NK-92 treated with Interleukin-12 subunit alpha and Interleukin-12 subunit beta, amount 100 ng/mL, for 24 hours (cell line): ENCODE measurements at places on chromosomes 2 and 18.

DNA sequence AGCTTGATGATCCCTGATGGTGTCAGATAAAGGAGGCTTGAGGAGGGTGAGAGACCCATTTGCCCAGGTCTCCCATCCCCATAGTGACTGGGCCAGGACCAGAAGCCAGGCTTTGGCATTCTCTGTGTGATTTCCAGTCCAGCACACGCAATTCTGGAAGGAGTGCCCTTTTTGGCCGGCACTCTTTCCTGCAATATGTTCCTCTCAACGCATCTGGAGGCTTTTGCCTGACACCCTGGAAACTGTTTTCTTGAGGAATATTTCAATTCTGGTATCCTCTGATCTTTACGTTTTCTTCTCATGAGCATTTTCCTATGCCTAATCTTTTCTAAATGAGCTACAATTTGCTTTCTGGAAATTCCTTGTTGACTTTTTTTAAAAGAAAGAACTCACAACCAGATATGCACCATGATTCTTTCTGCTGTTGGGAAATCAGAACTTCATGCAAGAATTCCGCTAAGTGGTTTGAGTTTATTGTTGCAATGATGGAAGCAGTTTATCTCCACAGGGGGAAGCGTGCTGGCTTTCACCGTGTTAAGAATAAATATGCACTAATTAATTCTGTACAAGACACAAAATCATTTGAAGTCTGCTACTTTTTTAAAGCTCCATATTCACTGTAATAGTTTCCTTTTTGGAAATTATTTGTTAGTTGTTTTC, 143.7 kb downstream of the NAPG start:
- no peak for DNase-seq

DNA sequence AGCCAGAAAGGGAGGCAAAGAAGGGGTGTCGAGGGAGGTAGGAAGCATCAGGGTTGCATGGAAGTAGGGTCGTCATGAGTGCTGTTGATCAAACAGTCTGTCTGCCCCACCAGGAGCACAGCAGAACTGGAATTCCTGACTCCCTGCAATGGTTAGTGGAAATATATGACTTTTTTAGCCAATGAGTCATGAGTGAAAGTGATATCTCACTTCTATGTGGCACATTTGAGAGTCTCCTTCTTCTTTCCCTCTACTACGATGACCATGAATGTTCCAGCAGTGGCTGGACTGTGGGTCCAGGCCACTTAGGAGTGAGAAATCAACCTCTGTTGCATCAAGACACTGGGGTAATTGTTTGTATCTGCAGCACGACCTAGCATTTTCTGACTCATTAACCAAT, 199.5 kb downstream of the TTC32 start:
- no peak for DNase-seq

DNA sequence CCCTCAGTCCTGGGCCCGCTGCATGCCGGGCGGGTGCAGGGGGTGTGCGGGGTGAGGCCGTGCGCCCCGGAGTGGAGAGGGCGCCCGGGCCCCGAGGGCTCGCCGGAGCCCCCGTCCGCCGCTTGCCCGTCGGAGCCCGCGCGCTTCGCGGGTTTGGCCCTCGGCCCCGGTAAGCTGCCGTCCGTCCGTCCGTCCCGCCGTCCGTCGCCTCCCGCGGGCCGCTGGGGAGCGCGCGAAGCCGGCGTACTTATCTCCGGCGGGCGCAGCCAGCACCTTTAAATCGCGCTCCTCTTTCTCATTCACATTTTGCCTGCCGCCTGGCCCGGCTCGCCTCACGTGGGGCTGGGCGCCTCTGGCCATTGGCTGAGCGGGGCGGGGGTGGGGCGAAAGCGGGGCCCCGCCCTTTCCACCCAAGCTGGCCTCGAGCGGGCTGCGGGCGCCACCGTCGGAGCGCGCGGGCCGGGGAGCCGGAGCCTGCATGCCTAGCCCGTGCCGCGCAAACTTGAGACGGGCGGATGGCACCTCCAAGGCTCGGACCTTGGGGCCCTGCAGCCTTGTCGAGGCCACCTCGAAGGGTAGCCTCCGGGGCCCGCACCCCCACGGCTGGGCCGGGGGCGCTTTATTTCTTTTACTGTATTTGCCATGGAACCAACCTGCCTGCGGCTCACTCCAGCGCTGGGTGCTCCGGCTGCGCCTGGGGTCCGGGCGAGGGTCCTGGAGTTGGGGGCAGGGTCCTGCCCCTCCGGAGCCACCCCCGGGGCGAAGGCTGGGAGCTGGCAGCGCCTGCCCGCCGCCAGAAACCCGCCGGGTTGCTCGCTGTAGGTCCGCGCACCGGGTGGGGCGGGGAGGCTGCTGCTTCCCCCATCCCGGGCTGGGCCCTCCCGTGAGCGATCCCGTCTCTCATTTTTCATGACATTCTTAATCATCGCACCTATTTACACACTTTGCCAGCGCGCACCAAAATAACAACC, at the start of gene GBX2:
Gene GBX2 (minus strand): TSS at position 277 of the 971 bp plus-strand sequence. CDS start 415 bp downstream, outside the sequence.
- DNase-seq, result no peak

DNA sequence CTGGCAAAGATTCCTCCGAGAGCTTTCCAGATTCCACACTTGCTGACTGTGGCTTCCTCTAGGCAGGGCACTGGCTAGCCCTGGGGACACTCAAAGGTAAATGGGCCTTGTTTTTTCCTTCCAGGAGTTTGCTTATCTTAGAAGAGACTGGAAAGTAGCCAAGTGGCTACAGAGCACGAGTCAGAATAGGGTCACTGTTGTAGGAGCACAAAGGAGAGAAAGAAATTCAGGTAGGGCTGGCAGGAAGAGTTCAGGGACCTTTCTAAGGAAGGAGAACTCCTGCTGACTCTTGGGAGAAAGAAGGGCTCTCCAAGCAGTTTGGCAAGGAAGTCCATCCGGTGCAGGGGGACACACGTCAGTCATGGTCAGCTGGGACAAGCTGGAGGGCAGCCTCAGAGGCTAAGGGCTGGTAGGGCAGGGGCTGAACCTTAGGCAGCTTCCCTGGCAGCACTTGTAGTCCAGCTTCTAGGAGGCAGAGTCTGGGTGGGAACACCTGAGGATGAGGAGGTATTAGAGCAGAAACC, 39.5 kb downstream of the NIFK start:
- DNase-seq, result no peak

GRCh38 chr2:133431289-133431688, 137.0 kb downstream of the NCKAP5 start:
- DNase-seq, result no peak

- DNase-seq, result no peak
Observed at GRCh38 chr2:97664636-97664970, 759 bp upstream of the ACTR1B start.

- no peak for DNase-seq
Observed at GRCh38 chr2:168884975-168885374, 5.3 kb downstream of the SPC25 start.

GRCh38 chr2:232133078-232133477, 171.6 kb downstream of the DIS3L2 start:
- no peak for DNase-seq

DNA sequence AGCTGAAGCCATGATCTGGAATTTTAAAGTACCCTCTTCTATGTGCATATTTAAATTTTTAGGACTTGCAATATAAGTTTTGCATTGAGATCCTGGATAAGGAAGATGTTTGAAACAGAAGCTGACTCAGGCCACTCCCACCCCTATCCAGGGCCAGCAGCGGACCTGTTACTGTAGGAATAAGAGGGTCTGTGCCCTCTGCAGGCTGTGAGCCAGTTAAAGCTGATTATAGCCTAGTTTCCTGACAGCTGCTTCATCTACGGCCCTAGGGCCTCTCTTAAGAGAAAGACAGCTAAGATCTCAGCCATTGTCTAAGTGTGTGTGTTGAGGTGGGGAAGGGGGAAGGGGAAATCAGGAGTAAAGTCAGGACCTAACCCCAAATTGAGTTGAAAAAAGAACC, 234.0 kb downstream of the HAUS1 start:
- no peak for DNase-seq

DNA sequence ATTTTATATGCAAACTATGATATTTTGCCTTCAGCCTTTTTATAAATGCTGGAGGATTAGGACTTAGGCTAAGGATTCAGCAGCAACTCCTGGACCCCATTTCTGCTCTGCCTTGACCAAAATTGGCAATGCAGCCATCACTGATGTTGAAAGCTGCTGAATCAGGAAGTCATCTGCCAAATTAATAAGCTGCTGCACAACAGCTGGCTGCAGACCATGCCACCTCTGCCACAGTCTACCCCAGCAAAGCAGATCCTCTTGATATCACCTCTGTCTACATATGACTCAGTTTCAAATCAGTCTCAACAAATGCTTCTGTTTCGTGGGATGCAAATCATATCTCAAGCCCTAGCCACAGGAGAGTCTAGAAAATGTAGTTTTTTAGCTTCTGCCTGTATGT, 7.1 kb upstream of the SOS1 start:
- peak; percentile 44 for DNase-seq

GRCh38 chr2:8855010-8855409, 17.6 kb upstream of the KIDINS220 start:
- DNase-seq, result no peak

DNA sequence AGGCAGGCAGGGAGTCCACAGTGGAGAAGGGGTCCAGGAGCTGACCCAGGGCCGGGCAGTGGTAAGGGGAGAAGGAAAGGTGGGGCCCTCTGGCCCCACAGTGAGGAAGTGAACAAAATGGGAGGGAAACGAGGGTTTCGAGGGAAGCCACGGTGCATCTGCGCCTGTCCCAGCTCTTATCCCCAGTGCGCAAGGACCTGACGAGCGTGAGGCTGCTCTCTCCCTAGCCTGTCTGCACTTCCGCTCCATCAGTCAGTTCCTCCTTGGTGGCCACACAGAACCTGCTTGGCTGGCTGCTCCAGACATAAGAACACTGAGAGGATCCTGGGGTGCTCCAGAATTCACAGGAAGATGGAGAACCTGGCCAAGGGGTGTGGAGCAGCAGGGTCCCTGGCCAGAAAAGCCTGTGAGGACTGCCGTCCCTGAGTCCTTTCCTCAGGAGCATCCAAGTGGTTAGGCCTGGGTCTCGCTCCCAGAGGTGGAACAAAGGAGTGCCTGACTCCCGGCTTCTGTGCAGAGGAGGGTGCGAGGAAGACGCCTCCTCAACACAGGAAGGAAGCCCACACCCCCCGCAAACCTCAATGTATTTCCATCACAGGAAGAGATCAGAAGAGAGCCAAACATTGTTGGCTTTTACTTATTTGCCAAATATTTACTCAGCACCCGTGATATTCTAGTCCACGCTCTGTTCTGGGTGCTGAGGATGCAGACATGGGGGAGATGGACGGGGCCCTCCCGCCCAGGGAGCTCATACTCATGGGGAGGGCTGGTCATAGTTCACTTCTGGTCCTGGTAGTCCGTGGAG, 43.7 kb upstream of the SEMA4C start:
- peak; percentile 22 for DNase-seq

DNA sequence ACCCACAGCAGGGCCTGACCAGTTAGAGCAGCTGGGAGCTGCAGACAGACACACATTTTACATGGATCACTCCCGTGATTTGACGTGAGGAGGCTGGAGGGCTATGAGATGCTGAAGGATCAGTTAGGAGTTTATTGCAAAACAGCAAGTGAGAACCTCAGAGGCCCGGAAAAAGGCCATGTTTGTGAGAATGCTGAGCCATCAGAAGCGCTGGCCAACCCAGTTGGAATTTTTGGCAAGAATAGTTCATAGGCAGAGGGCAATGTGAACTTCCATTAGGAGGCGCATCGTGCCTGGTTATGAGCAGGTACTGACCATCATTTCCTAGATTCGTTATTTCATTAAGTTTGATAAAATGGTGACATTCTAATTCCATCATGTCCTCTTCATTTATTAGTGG, 23.3 kb upstream of the LMAN1 start:
- no peak for DNase-seq

GRCh38 chr2:45256867-45257641, 247.8 kb upstream of the SIX2 start:
- no peak for DNase-seq

GRCh38 chr2:3440477-3440876, 61.0 kb downstream of the TRAPPC12 start:
- no peak for DNase-seq

DNA sequence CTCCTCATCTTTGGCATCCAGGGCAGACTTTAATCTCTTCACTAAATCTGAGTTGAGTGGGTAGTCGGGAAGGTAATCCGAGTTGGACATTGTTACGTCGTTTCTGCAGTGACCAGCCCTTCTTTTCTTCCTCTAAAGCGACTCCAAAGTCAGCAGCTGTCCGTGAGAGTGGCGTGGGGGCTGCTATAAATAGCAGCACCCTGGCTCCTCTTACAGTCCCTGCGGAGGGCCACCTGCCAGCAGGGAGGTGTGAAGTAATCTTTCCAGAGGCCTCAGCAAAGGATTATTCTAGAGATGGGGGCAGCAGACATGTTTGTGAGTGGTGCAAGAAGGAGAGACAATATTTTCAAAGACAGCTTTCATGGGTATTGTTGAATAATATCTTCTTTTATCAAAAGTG, at the start of gene ASB18:
Gene ASB18 (minus strand): TSS at position 151 of the 400 bp plus-strand sequence. CDS start 61 bp downstream, at position 90.
- no peak for DNase-seq

- DNase-seq, result no peak
Observed at GRCh38 chr2:18814387-18814786, 225.0 kb upstream of the NT5C1B start.

- DNase-seq, result no peak
Observed at GRCh38 chr2:125073440-125073839, 1048.4 kb downstream of the CNTNAP5 start.

- no peak for DNase-seq
Observed at GRCh38 chr18:55439056-55439455, 148.9 kb downstream of the TCF4 start.

GRCh38 chr2:217254111-217254510, 394.2 kb upstream of the TNP1 start:
- no peak for DNase-seq

GRCh38 chr2:42743659-42743990, 20.3 kb downstream of the OXER1 start:
- DNase-seq, result no peak

DNA sequence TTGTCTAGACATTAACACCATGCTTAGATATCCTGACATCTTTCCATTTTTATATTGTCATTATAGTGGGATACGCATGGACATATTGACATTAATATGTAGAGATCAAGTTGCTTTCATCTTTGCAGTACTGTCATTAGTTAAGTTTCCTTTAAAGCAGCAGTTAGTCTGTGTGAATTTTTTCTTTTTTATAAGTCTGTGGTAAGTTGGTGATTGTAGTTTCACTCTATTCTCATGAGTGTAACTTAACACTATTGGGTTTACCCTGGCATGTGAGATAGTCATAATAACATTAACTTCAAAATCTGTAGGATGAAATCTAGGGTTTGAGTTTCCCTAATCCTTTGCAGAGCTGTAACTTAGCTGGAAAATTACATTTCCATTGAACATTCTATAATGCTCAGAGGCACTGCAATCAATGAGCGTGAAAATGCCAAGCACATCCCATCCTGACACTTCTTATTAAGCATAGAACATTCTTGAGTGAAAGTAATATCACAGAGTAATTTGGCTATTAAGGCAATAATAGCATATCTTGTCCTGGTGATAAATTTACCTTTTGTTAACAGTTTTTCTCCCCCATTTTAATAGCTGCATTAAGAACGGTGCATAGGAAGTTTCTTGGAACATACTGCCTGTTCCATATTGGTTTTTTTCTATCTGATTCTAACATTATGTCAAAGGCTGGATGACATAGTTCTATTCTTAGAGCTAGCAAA, 47.5 kb upstream of the DARS1 start:
- no peak for DNase-seq
